ENCODE measurements at places on chromosomes 1 and 21.

DNA sequence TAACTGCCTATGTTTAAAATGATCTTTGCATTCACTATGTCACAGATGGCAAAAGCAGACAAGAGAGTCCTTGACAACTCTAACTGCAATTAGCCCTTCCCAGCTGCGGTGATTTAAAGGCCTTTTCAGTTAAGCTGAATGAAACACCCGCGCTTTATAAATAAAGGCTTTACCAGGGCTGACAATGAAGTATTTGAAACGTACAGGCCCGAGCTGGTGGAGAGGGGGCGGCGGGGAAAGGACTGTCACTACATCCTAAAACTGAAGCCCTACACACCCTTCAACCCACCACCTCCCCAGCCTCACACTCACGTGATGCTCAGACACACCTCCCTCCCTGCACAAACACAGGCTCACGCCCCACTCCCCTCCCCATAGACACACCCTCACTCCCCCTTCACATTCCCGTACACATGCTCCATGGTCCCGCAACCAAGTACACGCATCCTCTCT, 45.5 kb downstream of the GRIK3 start:
- no peak for DNase-seq

GRCh38 chr1:177048314-177049069, 116.0 kb downstream of the ASTN1 start:
- DNase-seq: no peak

- DNase-seq: no peak
These were observed 40.8 kb upstream of the KCTD3 start for GRCh38 chr1:215526147-215526845.

DNA sequence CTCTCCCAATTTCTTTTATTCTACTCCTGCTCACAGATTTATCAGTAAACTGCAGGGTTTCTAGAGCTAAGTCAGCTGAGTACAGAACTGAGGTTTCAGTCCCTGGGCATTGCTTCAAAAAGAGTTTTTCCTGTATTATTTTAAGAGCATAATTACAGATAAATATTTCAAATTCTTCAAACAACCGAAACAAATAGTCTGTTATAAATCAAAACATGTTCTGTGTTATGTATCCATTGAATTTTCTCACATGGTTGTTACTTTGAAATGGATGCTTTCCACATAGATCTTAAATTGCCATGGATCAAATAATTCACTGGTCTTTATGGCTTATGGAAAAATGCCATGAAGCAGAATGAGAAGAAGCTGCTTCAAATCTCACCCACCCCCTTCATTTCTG, 64.5 kb downstream of the LRRC8C start:
- no peak for DNase-seq

DNA sequence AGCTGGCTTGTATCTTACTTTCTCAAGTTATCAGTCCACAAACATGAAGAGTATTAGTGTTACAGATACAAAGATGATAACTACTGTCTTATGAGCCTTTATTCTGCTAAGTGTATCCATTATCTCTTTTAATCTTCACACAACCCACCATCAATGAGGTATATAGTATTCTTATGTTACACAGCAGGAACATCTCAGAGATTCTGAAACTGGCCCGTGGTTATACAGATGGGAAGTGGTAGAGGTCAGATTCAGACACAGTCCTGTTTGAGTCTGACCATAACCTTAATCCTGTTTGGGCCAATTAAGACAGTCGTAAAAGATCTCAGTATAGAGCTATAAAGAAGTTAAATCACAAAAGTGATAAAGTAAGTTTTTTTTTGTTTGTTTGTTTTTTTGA, 5.1 kb upstream of the TMEM269 start:
- DNase-seq: no peak

DNA sequence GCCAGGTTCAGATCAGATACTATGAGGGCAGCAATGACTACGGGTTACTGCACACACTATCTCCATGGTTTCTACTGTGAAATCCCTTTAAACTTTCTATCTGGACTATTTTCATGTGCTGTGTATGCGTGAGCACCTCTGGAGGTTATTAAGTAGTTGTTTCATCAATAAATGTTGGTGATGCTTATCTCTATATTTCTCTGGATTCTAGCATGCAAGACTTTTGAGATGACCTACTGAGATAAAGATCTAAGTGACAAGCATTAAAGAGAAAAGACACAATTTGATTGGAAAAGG, 194.0 kb downstream of the NRIP1 start:
- DNase-seq: no peak

- DNase-seq: no peak
These were observed 183.6 kb downstream of the ETS2 start for GRCh38 chr21:38989379-38989744.

GRCh38 chr1:175579956-175580750, 163.2 kb downstream of the TNR start:
- DNase-seq: no peak

DNA sequence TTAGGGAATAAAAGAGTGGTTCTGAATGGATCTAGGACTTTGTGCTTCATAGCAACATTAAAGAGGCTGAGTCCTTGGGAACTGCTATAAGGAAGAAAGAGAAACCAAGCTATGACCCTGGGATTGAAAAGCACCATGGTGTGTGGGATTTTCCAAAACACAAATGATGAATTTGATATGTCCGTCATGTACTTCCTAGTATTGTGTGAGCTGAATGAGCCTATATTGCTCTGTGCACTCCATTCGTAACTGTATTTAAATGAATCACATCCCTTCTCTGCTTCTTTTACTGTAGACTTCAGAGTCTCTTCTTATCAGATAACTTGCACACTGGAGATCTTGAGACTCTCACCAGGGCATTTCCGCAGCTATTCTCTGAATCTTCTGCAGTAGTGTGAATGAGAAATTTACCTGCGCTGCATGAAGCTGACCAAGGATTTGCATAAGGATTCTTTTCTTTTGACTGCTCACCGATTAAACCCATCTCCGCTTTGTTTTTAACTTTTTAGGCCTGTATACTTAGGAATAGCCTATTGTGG, 23.1 kb upstream of the OR10J4 start:
- no peak for DNase-seq

- DNase-seq: no peak
These were observed 25.0 kb downstream of the VASH2 start for GRCh38 chr1:212975111-212975918.

DNA sequence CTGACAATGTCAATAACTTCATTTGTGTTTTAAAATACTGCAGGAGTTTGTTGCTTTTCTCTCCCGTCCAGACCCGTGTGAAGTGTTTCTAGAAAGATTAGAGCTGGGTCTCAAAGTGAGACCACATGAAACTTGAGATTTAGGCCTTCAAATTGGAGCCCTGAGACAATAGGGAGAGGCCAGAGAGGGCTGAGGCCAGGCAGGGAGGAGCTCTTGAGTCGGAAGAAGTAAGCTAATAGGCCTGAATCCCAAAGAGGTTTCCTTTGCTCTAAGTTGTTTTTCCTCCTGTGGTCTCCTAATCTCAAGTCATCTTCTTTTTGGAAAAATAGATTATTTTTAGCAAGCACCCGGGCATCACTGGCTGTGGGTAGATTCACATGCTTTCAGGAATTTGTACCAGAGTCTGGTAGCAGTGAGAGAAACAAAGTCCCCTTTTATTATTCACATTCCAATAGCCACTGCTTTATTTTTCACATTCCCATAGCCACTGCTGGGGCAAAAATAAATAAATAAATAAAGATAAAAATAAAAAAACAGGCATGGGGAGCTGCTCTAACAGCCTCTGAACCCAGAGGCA, 25.6 kb downstream of the CD244 start:
- DNase-seq: no peak

GRCh38 chr1:111672331-111672730, 52.7 kb downstream of the RAP1A start:
- no peak for DNase-seq

- no peak for DNase-seq
These were observed 64.7 kb upstream of the ANGPTL1 start for GRCh38 chr1:178935610-178936009.

- DNase-seq: no peak
These were observed 19.3 kb downstream of the TNFRSF1B start for GRCh38 chr1:12185918-12186678.

- DNase-seq: no peak
These were observed 7.5 kb downstream of the SLX9 start for GRCh38 chr21:44947111-44947929.

DNA sequence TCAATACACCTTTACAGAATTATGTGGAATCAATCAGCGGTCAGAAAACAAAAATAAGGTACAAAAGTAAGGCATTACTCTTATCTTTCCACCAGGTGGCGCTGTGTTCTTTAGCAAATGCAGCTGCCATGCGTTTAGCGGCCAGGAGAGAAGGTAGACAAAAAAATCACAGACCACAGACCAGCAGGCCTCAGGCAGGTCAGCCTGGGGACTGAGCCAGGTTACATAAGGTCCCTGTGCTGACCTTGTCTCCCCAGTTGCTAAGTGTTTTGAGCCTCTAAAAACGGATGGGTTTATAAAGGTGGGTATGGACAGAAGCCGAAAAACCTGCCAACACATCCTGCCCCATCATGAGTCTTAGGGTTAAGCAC, 2.8 kb downstream of the RGS16 start:
- peak; percentile 76 for DNase-seq

GRCh38 chr21:39610703-39611102, 2.0 kb upstream of the B3GALT5 start:
- DNase-seq: no peak

GRCh38 chr21:44428281-44428960, 26.9 kb upstream of the LRRC3 start:
- peak; percentile 69 for DNase-seq

DNA sequence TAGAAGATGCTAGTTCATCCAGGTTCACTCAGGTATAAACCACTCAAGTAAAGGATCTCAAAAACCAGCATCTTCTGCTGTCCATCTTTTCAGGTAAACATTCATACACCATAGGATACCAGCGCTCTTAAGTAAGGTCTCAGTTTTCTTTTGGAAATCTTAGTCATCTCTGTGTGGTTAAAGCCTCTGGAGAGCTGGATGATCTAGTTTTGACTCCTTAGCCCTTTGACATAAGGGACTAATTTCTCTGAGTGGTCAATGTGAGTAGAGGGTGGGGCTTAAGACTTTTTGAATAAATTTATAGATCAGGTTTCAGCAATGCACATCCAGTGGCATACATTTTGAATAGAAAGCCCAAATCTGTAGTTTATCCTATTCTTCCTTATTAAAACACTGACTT, 92.3 kb downstream of the CTH start:
- no peak for DNase-seq

GRCh38 chr21:44966135-44967081, 26.6 kb downstream of the SLX9 start:
- DNase-seq: no peak

DNA sequence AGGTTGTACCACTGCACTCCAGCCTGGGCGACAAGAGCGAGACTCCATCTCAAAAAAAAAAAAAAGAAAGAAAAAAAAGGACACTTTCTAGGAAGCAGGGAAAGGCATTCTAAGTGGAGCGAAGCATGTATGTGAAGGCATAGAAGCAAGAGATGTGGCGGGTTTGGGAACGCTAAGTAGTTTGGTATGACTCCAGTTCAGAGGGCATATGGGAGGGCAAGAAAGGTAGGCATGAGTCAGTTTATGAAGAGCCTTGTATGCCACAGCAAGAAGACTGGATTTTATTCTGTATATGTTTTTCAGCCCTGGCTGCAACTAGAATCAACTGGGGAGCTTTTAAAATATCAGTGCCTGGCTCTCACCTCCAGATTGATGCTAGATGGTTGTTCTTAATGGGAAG, 4.4 kb upstream of the ELOVL1 start:
- no peak for DNase-seq

GRCh38 chr21:31780944-31781343, 49.0 kb upstream of the SCAF4 start:
- no peak for DNase-seq

DNA sequence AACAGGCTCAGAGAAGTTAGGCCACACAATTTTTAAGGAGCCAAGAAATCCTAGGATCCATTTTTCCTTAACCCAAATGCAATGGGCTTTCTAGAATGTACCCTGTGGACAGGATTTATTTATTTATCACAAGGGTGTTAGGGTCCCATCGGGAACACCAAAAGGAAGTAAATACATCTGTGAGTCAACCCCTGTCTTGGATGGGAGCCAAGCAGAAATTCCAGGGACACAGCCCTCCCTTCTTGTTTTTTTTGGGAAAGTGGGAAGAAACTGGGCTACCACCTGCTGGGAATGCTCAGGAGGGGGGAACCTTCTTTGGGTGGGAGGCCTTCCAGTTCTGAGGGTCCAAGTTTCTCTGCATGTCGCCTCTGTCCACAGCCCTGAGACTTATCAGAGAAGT, 1.3 kb downstream of the CRNN start:
- DNase-seq: no peak

- DNase-seq: peak; percentile 47
These were observed 10.7 kb downstream of the RAB42 start for GRCh38 chr1:28602536-28603439.

DNA sequence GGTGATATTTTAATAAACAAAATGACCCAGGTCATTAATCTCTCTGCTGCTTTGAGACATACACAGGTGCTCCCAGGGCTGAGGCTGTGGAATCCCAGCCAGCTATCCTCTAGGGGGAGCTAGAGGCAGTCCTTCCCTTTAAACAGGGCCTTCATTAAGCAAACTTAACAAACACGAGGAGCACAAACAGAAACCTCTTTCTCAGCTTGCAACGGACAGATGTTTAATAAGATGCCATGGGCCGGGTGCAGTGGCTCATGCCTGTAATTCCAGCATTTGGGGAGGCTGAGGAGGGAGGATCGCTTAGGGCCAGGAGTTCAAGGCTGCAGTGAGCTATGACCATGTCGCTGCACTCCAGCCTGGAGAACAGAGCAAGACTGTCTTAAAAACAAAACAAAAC, 106.7 kb downstream of the HIVEP3 start:
- DNase-seq: peak; percentile 80

DNA sequence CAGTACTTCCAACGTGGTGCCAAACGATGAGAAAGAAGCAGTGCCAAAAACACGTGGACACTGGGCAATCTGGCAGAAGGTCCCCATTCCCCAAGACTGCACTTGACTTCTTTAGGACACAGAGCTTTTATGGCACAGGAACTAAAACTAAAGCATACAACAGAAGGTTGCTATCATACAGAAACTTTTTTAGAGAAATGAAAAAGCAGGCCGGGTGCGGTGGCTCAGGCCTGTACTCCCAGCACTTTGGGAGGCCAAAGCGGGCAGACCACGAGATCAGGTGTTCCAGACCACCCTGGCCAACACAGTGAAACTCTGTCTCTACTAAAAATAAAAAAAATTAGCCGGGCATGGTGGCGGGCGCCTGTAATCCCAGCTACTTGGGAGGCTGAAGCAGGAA, 43.0 kb downstream of the GNB1 start:
- no peak for DNase-seq

DNA sequence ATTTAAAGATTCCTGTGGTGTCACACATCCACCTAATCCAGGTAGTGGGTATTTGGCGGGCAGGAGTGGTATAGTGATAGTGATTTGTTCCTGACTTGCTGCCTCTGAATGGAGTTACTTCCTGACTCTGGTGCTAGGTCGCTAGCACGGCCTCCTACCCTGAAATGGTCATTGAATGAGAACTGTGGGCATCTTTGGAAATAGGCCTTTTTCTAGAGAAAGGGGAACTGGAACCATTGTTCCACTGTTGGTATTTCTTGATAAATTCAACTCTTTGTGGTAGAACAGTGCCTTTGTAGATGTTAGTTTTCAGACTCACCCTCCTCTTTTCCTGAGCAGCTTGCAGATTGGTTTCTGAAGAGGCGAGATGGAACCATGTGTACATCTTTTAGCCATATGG, 1.5 kb downstream of the QSOX1 start:
- peak; percentile 35 for DNase-seq
